Stimulated activated CD4-positive, alpha-beta T cell treated with anti-CD3 and anti-CD28 coated beads, TNF-alpha, amount 100 ng/mL, for 24 hours (primary cell): ENCODE measurements at places on chromosomes 12 and 14.

- DNase-seq: no peak
Observed at GRCh38 chr12:108815369-108815768, 42.0 kb downstream of the SSH1 start.

DNA sequence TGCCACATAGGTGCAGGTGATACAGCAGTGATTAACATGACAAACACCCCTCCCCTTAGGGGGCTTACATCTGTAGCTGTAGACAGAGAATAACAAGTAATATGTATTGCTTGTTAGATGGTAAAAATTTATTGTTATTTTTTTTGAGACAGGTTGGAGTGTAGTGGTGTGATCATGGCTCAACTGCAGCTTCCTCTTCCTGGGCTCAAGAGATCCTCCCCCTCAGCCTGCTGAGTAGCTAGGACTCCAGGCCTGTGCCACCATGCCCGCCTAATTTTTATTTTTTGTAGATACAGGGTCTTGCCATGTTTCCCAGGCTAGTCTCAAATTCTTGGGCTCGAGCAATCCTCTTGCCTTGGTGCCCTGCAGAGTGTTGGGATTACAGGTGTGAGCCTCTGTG is 19.8 kb downstream of the DIP2B start:
- no peak for DNase-seq

- DNase-seq: no peak
Observed at GRCh38 chr12:442235-442884, 17.4 kb upstream of the B4GALNT3 start.

GRCh38 chr12:82760423-82760822 is 73.7 kb downstream of the TMTC2 start:
- DNase-seq: no peak

DNA sequence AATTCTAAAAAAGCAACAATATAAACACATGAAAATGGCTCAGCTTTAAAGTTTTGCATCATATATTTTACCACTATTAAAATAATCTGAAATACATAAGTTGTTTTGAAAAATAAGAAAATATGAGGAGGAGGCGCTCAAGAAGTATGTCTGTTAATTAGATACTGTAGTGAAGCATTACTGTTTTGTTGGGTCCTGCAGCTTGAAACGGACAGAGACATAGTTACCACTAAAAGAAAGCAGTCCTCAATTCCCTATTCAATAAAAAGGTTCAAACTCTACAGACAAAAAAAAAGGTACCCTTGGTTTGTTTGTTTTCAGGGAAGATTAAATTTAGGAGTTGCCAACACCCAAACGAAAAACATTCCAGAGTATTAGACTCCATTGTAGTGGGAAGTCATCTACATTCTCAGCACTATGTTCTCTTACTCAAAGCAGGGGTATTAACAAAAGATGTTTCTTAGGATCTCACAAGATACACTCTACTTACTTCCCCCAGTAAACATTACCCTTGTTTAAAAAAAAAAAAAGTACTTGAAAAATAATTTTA is 3.0 kb downstream of the PAWR start:
- no peak for DNase-seq

GRCh38 chr12:116861320-116861719 is 19.9 kb downstream of the HRK start:
- DNase-seq: no peak

DNA sequence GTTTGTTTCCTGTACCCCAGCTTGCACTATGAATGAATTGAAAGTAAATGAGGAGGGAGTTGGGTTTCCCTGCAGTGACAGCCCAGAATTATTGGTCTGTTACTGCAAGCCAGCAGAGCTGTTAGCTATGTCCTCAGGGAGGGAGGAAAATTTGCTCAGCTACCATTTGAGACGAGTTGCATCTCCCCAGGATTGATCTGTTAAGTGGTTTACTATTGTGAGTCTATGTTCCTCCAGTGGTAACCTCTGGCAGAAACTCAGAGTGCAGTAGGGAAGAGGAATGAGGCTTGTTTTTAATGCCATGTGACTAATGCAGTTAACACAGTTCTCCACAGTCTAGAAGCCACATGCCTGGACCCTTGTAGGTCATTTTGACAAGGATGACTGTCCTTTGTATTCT is 173.9 kb downstream of the SLC15A4 start:
- DNase-seq: no peak

GRCh38 chr12:11741434-11742092 is 92.1 kb downstream of the ETV6 start:
- no peak for DNase-seq

GRCh38 chr12:30997685-30998440 is 71.3 kb downstream of the TSPAN11 start:
- no peak for DNase-seq

- no peak for DNase-seq
Observed at GRCh38 chr12:97061171-97061570, 154.1 kb downstream of the NEDD1 start.

GRCh38 chr12:554001-554285 is 94.2 kb downstream of the B4GALNT3 start:
- DNase-seq: no peak

- no peak for DNase-seq
Observed at GRCh38 chr12:13209436-13210235, 13.1 kb downstream of the EMP1 start.

- no peak for DNase-seq
Observed at GRCh38 chr14:96648506-96649326, 146.5 kb downstream of the PAPOLA start.

- no peak for DNase-seq
Observed at GRCh38 chr12:119014368-119014767, 33.0 kb downstream of the SRRM4 start.

DNA sequence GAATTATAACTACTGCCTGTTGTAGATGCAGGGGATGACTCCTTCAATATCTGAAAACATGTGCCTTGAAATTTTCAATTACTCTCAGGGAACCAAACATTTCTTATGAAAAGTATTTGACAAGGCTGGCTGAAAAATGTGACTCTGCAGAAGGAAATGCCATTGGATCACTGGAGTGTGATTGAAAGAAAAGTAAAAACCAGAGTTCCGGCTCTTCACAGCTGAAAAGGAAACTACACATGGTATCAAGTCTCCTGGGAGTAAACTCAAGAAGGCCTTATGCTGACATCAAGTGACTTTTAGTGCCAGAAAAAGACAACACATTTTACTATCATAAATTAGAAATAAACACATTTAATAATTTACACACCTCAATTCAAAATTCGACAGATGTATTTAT is 693.0 kb downstream of the LRFN5 start:
- no peak for DNase-seq

- no peak for DNase-seq
Observed at GRCh38 chr14:62743560-62743959, 301.7 kb downstream of the KCNH5 start.

GRCh38 chr12:13210236-13211190 is 14.0 kb downstream of the EMP1 start:
- DNase-seq: no peak

DNA sequence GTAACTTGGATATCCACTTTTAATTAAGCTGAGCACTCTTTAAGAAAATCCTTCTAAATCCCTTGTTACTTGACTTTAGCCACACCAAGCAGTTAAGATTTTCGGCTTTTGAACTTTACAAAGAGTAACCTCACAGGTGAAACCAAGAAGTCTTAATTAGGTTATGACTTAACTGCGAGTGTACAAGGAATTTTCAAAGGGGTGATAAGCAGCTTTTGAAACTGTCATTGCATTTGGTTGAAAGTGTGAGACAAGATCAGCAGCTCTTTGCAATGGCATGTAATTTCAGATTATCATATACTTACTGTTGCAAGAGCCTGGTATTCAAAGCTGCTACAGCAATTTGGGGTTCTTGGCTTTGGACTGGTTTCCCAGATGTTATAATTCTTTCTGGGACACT is 137.5 kb downstream of the TMEM117 start:
- DNase-seq: no peak

GRCh38 chr14:21026988-21027315 is 2.1 kb upstream of the NDRG2 start:
- DNase-seq: no peak

DNA sequence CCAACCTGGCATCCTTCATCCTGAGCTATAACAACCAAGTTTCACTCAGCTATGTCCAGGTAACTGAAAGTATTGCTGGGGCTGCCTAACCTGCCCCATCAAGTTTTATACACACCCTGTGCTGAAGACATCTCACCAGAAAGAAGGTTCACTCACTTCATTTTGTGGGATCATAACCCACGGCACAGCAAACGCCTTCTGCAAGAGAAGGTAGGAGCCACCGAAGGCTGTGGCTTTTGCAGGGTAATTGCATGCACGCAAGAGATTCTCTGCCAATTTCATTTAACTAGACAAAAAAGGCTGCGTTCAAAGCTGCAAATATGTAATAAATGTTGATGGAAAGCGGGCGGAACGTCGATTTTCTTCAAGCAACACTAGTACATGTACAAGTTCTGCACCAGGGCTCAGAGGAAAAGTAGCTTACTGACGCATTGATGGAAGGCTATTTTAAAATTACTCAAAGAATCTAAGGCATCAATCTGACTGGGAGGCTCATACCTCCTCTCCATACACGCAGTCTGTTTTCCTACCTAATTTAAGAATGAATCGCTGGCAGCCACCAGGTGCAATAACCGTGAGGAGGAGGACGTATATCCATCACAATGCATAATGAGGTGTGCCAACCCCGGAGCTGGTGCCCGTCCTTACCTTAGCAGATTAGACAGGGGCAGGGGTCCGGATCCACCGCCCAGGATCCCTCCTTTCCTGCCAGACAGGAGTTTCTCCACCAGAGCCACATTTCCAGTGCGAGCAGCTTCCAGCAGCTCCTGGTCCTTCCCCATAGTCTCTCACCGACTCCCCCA is 1.1 kb downstream of the ANKS1B start:
- no peak for DNase-seq
